Mucosa of descending colon (tissue), 3 donors: ENCODE measurements at places on chromosomes 11 and 22. TPM values are rescaled to one million over a fixed set of nuclear protein-coding genes. Genes with fewer than 3 reads are reported as not detected.
A peak's percentile ranks its signal among the peaks of the same experiment; 100 is the strongest.

The NDUFC2 gene
- 168 TPM for total RNA-seq

The ACTN3 gene
- total RNA-seq, result 0.09 TPM

The OR4P4 gene
- total RNA-seq, result not detected

DNA sequence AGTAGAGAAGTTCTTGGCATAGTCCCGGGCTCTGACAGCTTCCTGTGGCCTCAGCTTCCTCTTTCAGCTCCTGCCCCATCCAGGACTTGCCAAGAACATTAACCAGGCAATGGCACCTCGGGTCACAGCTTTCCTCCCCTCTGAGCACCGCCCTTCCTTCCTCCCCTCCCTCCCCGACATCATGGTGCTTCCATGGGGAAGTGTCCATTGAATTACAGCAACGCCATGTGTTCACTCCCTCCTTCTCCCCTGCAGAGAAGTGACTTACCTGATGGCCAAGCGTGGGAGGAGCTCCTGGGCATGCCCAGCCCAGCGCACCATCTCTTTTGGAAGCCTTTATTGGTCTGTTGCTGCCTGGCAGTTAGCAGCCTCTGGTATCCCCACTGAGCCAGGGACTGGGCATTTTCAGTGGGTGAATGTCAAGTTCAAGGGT lies 25.8 kb upstream of the DAGLA start:
- peak; percentile 67 for DNase-seq

DNA sequence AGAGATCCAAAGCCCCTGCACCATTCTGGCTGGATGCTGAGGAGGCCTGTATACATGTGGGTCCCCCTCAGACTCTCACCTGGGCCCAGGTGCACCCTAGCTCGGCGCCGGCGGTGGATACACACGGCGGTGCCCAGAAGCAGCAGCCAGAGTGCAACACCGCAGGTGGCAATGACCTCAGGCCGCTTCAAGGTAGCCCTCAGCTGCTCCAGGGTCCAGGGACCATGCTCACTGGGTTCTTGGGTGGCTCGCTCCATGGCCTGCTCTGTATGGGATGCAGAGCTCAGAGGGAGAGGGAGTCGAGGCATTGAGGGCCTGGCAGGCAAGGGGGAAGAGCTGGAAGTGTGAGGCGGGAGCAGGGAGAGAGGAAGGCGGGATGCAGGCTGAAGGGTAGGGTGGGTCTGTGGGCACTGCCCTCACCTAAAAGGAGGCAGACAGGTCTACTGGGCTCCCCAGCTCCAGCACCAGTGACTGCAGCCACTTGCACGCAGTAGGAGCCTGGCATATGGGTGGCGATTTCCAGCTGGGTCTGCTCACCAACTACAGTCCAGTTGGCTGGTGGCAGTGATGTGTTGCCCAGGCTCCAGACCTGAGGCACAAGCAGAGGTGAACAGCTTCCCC lies 3.8 kb downstream of the ROBO4 start:
- DNase-seq, result no peak

DNA sequence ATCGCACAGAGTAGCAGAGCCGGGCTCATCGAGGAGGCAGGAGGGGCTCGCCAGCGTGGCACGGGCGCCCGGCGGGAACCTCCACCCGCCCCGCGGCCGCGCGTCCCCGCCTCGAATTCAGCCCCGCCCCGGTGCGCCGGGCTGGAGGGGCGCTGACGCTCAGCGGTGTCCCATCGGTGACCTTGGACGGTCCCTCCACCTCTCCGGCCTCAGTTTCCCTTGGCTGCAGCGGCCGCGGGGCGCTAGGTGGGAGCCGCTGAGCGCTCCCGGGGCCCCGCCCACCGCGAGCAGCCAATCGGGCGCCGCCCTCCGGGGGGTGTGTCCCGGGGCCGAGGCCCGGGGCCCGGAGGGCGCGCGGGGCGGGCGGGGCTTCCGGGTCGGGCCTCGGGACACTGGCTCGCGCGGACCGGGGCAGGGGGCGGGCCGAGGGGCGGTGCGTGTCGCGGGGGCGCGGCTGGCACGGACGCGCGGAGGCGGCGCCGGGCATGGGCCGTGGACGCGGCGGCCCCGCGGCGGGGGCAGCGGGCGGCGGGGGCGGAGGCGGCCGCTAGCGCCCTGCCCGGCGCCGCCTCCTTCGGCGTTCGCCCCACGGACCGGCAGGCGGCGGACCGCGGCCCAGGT lies at the start of gene PPARA:
TSS of gene PPARA (plus strand) at position 493 of the 621 bp plus-strand sequence. CDS start 47,858 bp downstream, outside the sequence.
- DNase-seq, result peak; percentile 95

DNA sequence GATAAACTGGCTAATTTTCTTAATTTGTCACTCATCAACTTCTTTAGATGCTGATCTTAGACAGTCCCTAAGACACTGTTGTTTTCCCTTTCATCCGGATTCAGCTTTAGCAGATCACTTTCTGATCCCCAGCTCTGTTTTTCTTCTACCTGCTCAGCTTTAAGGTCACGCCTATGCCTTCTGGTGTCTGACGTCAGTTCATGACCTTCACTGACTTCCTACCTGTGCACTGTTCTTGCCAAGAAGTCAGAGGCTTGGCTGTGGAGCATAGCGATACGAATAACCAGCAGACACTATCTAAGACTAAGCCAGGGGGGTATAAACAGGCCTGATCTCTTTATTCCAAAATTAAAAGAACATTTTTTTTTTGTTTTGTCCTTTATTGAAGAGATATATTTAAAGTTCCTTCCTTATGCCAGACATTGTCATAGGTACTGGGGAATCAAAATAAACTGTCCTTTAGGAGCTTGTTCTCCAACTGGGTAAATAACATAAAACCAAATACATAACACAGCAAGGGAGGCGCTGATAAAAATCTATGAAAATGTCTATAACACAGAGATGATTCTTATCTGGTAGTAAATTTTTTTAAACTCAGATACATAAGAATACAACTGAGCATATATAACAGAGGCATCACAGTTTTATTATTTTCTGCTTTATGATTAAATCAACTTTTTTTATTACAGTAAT lies 352.2 kb upstream of the CTSC start:
- no peak for DNase-seq

GRCh38 chr11:4026389-4026788 lies 68.2 kb upstream of the RRM1 start:
- no peak for DNase-seq
